Left lung (tissue), 14 donors: ENCODE measurements at places on chromosomes 5 and 9. TPM values are rescaled to one million over a fixed set of nuclear protein-coding genes. Genes with fewer than 3 reads are reported as not detected.

HTR1A gene
- total RNA-seq: not detected

GABRG2 gene
- 0.76 TPM for total RNA-seq

LSM11 gene
- total RNA-seq: 3.0 TPM

CNTNAP3B gene
- total RNA-seq: 10.9 TPM
